ENCODE measurements at places on chromosomes 1 and 21. TPM values are rescaled to one million over a fixed set of nuclear protein-coding genes. Genes with fewer than 3 reads are reported as not detected.

PDPN gene
- 155 TPM for total RNA-seq

CRYBG2 gene
- total RNA-seq = not detected

TNFRSF9 gene
- total RNA-seq = 0.16 TPM

ACKR1 gene
- not detected for total RNA-seq

KRTAP13-2 gene
- not detected for total RNA-seq

CFAP57 gene
- 0.16 TPM for total RNA-seq

POU3F1 gene
- not detected for total RNA-seq

S100A16 gene
- total RNA-seq = 326 TPM

TSACC gene
- total RNA-seq = 0.32 TPM
